ENCODE measurements at places on chromosomes 2 and 18.

DNA sequence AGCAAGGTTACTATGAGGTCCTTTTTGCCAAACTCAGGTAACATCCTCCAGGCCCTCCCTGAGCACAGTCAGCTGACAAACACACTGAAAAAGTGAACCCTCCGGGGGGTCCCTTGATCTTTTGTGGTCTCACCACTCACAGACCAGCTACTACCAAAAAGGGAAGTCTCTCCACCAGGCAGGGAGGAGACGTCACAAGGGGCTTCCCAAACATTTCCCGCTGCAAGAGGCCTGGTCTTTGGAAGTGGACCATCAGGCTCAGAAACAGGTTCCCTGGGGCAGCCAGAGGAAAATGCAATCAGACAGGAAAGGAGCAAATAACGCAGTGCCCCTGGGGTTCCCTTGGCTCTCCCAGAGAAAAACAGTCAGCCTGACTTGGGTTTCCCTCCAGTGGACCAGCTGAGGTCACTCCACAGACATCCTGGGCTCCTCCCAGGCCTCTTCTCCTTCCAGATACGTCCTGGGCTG is 38.7 kb upstream of the POMC start:
- no peak for DNase-seq

DNA sequence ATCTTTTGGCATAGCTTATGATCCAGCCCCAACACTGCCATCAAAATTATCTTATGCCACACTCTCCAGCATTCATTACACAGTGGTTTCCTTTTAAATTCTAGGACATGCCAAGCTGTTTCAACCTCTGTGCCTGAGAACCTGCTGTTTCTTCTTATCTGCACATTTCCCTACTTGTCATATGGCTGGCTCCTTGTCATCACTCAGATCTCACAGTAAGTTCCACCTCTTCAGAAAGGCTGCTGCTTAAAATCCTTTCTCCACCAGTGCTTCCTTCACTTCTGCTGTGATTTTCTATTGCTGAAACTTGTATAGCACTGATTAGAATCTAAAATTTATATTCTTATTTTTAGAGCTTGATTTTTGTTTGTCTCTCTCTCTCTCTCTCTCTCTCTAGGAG is 43.4 kb downstream of the MC4R start:
- no peak for DNase-seq

- no peak for DNase-seq
These were observed 155.0 kb downstream of the TTC32 start for GRCh38 chr2:19746611-19747309.

- DNase-seq: no peak
These were observed 57.8 kb upstream of the SPRED2 start for GRCh38 chr2:65490222-65490621.

GRCh38 chr2:106745468-106745867 is 140.5 kb downstream of the ST6GAL2 start:
- no peak for DNase-seq

- DNase-seq: no peak
These were observed 99.5 kb downstream of the DTNA start for GRCh38 chr18:34809451-34810072.

- no peak for DNase-seq
These were observed 1234.4 kb downstream of the CNTNAP5 start for GRCh38 chr2:125259451-125259850.

- DNase-seq: no peak
These were observed 188.7 kb upstream of the APCDD1 start for GRCh38 chr18:10265560-10266333.

- DNase-seq: no peak
These were observed 13.7 kb upstream of the FHL2 start for GRCh38 chr2:105412584-105412983.

GRCh38 chr18:55013685-55014084 is 54.4 kb upstream of the CCDC68 start:
- no peak for DNase-seq

- DNase-seq: no peak
These were observed 18.8 kb upstream of the RBM45 start for GRCh38 chr2:178093471-178093870.

DNA sequence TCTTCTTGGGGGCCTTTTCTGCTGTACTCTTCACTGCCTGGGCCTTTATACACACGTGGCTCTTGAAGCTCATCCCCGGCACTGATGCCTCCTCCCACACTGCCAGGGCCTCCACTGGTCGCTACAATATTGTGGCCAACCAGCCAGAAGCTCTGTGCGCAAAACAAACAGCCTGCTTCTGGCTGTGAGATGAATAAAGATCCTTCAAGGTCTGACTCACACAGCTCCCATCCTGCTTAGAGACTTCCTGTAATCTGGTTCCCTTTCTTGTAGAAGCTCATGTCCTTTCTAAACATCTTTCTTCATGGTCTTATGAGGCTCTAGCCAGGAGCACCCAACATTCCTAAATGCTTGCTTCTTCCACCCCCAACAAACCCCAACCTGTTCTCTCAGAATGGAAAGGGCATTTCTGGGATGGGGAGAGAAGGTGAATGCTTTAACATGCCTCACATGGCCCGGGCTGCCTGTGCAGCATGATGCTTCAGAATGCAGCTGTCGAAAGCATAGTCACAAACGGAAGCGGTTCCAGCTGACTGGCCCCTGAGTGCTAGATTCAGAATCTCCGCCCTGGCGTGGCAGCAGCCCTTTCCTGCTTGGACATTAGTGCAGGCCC is 24.6 kb downstream of the NRP2 start:
- no peak for DNase-seq

GRCh38 chr2:31268344-31268743 is 34.4 kb downstream of the EHD3 start:
- no peak for DNase-seq

DNA sequence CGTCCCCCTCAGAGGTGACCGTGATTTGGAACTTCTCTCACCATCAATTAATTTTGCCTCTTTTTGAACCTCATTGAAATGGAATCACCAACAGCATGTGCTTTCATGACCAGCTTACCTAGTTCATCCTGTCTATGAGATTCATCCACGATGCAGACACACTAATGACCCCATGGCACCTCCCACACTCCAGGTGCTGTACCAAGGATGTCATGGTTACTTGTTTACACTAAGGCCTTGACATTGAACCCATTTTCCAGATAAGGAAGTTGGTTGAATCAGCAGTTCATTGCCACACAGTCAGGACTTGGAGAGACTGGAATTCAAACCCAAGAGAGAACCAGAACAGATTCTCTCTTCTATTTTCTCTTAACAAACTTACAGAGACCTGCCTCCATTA is 139.0 kb downstream of the ZFP36L2 start:
- no peak for DNase-seq

DNA sequence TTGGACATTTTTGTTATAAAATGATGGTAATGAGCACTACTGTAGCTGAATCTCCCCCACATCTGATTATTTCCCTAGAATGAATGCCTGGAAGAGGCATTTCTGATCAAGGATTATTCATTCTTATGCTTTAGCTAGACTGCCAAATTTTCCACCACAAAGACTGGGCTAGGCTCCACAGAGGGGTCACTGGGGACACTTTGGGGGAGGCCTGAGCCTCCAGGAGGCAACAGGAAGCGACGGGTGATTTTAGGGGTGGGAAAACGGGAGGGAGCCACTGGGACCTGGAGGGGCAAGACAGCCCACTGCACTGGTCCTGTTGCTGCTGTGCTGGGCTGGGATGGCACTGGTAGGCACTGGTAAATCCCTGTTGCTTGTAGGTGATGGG is 2.4 kb upstream of the ASB1 start:
- DNase-seq: no peak

GRCh38 chr2:27379383-27379835 is 1.1 kb downstream of the ZNF513 start:
- DNase-seq: no peak

DNA sequence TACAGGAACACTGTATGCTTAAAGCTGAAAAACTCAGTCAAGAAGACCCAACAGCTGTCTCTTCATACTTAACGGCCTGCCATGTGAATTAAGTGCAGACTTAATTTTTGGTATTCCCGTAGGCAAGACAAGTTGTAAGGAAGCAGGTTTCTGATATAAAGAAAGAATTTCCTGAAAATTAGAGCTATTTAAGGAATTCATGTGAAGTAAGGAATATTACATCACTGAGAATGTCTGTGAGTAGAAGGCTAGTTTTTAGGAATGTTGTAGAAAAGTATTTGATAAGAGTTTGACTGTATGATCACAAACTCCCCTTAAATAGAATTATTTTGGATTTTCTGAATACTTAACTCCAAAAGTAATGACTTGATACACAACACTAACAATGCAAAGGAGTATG is 51.0 kb downstream of the WDR33 start:
- no peak for DNase-seq

GRCh38 chr18:21408681-21409080 is 166.6 kb downstream of the GREB1L start:
- no peak for DNase-seq

DNA sequence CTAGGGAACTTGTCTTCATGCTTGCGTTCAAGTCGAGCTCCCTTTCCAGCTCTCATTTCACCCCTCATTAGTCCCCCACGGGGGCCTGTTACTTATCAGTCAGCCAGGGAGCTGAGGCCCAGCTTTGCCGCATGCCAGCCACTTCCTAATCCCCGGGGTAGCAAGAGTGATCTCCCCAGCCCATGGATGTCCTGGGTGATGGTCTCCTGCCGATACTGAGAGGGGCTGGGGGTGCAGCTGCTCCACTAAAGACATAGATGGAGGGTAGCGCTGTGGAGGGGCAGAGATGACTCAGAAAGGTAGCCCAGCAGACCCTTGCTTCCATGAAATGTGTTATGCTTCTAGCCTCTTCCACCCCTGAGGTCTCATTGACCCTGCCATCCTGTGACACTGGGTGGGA is 314.0 kb upstream of the EPAS1 start:
- DNase-seq: no peak

GRCh38 chr2:223619486-223620129 is 17.4 kb upstream of the SCG2 start:
- DNase-seq: no peak

DNA sequence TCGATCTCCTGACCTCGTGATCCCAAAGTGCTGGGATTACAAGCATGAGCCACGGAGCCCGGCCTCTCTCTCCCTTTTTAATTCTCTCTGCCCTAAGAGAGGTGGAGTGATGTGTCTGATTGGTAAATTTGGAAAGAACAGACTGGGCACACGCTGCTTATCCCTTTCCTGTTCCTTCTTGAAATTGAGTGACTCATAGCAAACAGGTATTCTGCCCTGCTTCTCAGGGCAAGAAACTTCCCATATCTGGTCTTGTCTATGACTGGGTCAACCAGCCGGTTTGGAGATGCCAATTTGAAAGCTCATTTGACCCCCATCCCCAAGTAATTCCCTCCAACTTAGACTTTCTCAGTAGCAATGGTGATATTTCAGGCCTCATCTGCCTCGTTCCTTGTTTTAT is 15.0 kb downstream of the LYPD1 start:
- DNase-seq: no peak

- no peak for DNase-seq
These were observed 128.5 kb downstream of the DCC start for GRCh38 chr18:52468496-52468895.

DNA sequence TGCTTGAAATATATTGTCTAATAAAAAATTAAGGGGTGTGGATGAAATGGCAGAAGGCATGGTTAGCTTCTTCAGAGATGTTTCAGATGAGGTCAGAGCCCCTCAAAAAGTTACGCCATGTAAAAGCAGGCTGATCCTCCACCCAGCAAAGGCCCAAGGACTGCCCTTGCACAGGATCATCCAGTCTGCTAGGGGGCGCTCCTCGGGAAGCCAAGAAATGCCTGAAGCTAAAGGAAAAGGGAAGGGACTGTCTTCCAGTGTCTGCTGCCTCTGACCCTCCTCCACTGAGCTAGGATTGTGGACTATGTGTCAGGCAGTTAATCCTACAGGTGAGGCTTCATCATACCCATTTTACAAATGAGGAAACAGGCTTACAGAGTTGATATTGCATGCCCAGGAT is 33.8 kb upstream of the TEX51 start:
- DNase-seq: no peak

- no peak for DNase-seq
These were observed 11.4 kb downstream of the IL1F10 start for GRCh38 chr2:113079131-113079530.

GRCh38 chr2:31922542-31923408 is 88.0 kb downstream of the MEMO1 start:
- no peak for DNase-seq

- no peak for DNase-seq
These were observed at the start of gene IGFBP5 for GRCh38 chr2:216695401-216695821. Gene IGFBP5 (minus strand): TSS chr2:216695549. CDS start chr2:216694775, 774 bp downstream.

GRCh38 chr2:199704358-199705238 is 146.4 kb downstream of the FTCDNL1 start:
- DNase-seq: no peak

GRCh38 chr2:56014046-56014730 is 90.6 kb upstream of the EFEMP1 start:
- DNase-seq: no peak

- no peak for DNase-seq
These were observed 312.2 kb upstream of the EPAS1 start for GRCh38 chr2:45984896-45985473.

GRCh38 chr2:124646166-124646815 is 621.2 kb downstream of the CNTNAP5 start:
- DNase-seq: no peak

DNA sequence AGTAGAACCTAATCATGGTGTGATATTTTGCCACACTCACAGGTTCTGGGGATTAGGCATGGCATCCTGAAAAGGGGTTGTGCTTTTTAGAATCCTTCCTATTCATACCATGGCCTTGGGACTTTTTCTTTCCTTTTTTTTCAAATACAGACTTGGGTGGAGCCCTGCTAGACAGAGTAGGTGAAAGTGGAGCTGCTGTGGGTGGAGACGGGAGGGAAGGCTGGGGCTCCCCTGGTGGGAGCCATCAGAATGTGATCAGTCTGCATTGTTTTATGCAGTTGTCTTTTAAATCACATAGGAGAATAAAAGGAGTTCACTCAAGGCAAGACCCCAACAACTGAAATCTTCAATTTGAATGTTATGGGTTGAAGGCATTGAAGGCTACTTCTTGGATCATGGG is 130.2 kb downstream of the VAPA start:
- no peak for DNase-seq

GRCh38 chr2:214226061-214226460 is 184.8 kb upstream of the VWC2L start:
- no peak for DNase-seq

Data from stimulated activated CD8-positive, alpha-beta memory T cell treated with anti-CD3 and anti-CD28 coated beads, Interleukin-12 subunit alpha, Interleukin-12 subunit beta, amount 100 ng/mL, for 1 hour (primary cell).